CD4-positive, alpha-beta T cell treated with Interleukin-6 at 100 ng/mL for 8 hours (primary cell): ENCODE measurements at places on chromosomes 3 and 15.

DNA sequence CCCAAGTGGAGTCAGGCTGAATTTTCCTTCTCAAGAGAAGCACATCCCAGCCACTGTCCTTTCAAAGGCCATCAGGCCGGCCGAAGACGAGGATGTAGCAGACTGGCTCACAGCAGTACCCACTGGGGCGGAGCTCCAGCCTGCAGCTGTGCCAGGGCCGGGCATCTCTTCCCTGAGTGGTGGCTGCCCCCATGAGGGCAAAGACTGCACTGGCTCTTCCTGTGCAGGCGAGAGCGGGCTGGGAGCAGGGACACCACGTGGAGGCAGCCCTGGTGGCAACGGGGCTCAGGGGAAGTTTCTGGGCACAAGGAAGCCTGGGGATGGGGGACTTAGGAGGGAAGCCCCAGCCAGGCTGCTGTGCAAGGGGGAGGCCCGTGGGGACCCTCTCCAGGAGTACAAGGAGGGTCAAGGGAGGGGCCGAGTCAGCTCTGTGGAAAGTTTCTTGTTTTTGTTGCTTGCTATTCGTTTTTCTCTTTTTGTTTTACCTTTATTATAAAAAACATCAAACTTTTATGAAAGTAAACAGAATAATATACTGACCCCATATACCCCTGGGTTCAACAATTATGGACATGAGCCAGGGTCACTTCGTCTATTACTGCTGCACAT lies 66.1 kb downstream of the RPN1 start:
- no peak for DNase-seq

DNA sequence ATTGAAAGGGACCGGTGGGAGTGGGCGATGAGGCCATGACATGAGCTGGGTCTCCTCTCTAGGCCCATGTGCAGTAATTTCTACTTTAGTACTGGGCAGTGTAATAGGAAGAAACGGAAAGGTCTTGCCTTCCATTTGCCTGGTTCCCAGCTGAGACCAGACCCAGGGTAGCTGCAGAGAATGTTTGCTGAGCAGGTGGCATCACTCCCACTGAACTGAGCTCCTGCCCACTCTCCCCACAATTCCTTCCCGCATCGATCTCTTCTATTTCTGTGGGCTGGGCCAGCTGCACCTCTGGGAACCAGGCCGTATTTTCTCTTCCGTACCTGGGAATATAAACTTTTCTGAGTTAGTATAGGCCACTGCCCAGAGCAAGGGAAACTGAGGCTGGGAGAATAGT lies 15.8 kb downstream of the ESYT3 start:
- DNase-seq = no peak

DNA sequence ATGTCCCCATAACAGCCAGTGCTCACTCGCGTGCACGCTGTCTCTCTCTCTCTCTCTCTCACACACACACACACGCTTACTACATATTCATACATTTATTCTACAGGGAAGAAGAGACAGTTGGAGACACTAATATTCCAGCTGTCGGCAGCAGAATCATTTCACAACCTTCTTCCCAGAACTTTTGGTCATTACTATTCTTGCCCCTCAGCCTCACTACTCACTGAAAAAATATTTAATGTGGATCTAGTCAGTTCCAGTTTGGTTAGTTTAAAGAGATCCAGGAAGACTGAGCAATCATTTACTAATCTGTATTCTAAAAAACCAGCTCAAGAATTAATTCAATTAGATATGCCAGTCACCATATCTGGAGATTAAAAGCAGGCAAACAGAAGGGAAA lies 394.9 kb downstream of the PTPRG start:
- no peak for DNase-seq

DNA sequence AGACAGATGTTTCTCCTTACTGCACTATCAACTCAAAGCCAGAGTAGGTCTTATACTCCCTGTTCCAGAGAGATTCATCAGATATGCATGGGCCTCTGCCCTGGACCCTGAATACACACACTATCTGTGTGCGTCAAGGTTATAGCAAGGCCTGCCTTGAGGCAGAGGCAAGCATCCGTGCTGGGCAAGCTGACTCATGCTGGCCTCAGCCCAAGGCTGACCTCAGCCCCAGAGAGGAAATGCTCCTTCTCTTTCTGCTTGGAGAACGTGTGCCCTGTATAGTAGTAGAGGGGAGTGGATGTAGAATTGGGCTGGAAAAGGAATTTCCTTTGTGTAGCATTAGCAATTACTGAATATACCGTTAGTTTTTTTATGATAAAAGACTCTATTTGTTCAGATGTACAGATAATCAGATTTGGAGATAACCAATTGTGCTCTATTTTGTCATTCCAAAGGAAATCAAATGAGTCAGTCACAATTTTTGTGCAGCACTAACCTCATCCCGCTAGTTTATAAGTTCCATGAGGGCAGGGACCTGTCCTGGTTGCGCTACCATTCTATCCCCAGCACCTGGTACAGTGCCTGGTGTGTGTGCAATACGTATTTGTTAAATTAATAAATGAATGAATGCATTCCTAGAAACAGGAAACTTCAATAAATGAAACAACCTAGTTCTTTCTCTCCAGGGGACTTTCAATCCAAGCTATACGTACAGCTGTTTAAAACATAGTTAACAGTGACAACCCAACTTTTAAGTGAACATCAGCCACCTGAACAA lies 13.3 kb upstream of the PAQR9 start:
- DNase-seq = no peak

GRCh38 chr3:63228677-63229076 lies 49.4 kb upstream of the SYNPR start:
- no peak for DNase-seq

DNA sequence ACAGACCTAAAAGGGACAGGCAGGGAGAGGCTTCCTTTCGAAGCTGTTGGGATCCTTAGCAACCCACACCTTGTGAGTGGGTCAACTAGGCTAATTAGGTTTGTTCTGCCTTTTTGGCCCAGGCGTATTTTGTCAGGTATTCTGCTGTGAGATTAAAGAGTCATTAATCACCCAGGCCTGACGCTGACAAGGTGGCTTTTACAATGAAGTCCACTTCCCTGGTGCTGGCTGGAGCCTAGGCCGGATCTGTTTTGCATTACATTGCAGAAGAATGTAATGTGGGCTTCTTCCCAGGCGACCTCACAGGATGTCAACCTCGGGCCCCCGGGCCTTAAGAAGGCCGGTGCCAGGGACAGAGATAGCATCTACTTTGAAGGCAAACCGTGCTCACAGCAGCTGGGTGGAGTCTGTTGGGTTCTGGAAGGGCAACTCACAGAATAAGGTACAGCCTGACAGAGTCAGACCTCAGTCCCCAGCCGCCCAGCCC lies 76.9 kb downstream of the HES1 start:
- DNase-seq = no peak

DNA sequence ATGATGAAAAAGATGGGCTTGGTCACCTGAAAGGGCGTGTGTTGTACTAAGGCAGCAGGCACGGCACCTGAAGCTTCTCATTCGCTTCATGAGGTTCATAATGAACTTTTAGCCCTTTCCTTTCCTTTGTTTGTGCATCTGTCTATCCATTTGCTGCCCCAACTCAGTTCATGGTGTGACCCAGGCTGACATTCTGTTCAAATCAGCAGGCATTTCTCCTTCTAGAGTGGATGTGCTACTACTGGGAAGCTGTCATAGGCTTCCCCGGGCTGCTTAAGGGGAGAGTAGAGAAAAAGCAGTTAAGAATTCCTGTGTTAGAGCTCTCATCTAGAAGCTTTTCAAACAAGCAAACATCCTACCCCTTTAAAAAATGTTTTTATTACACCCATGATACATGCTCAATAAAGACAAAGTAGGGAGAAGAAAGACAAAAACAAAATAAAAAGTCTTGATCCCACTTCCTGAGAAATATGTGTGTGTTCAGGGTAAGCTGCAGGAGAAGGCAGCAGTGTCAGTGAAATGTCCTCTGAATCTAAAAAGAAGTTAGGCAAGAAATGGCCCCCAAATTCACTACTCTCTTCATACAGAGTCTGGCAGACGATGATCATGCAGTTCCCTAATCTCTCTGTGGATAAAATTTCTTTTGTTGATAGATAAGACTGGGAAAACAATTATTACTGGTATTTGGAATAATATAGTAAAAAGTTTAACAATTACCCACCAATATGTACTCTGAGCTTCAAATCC lies 136.9 kb upstream of the PFN2 start:
- DNase-seq = no peak

DNA sequence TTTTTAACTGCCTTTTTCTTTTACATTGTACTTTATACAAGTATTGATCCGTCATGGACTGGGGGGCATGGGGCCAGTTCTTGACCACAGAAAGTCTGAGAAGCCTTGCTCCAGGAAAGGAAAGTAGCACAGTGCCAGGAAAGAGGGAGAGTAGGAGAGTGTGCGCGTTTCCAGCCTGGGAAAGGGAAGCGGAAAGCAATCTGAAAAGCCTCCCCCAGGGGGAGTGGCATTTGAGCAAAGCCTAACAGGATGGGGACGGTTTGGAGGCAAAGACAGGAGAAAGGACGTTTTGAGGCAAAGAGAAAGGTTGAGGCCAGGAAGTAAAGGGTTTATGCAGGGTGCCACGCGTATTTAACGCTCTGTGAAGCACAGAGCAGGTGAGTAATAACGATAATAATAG lies 116.9 kb downstream of the RORA start:
- DNase-seq = no peak

GRCh38 chr3:177753451-177754155 lies 556.3 kb upstream of the TBL1XR1 start:
- no peak for DNase-seq

DNA sequence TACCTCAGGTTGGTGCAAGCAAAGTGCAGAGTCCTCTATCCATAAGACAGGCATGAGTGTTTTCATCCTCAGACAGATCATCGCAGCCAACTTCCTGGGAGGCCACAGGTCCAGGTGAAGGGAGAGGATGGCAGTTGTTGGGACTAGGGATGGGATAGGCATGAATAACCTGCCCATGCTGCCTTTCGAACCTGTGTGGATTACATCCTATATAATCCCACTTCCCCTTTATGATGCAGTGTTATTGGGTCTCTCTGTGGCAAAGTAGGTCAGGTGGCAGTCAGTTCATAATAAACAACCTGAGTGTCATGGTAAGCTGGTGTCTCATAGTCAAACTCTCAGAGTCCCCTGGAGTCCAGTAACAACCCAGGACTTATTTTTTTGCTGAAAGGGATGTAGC lies 40.4 kb downstream of the CCR3 start:
- no peak for DNase-seq

GRCh38 chr3:63818282-63819150 lies 583 bp upstream of the C3orf49 start:
- DNase-seq = peak; percentile 60

- DNase-seq = no peak
These were observed 100.0 kb upstream of the KBTBD8 start for GRCh38 chr3:66898155-66898554.

DNA sequence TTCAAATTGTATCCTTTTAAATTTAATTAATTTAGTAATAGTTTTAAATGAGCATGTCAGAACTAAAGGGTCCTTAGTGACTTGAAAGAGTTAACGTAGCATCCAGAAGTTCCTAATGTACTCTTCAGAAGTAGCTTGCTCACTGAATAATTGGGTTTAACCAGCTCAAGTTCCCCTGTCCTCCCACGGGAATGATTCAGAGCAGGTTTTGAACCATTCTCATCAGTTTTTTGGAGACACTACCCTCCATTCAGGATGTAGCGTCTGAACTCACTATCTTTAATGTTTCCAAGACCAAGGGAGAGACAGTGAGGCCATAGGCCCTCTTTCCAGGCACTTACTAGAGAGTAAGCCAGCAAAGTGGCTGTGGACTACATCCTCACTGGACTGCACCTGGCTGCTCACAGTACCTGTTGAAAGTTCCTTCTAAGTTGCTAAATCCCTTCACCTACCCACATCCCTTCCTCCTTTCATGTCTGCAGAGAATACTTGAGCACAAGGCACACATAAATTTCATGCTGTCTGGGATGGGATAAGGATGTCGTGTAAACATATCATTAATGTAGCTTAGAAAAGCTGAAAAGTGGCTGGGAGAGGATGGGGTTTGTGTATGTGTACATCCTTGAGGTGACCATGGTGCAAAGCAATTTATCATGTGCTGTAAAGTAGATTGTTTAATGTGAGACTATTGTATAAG lies 146.3 kb downstream of the PLCL2 start:
- no peak for DNase-seq

DNA sequence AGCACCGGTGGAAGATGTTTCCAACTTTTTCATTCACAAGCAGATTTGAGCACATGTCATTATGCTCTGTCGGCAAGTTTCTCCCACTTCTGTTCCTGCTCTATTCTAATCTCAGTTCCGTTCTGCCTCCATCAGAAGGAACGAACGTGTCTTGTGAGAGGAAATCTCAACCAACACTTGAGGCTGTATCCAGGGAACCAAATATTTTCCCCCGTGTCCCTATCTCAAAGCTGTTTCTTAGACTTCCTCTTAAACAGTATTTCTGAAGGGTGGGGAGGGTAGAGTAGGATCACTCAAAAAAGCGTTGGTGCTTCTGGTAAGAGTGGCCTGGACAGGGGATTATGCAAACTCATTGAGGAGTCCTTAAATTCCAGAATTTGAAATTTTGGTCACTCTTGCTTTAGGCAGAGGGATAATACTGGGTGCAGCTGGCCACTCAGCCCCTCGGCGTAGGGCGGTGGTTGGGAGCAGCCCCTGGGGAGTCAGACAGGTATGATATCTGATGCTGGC lies 54.9 kb downstream of the FRMD4B start:
- no peak for DNase-seq

DNA sequence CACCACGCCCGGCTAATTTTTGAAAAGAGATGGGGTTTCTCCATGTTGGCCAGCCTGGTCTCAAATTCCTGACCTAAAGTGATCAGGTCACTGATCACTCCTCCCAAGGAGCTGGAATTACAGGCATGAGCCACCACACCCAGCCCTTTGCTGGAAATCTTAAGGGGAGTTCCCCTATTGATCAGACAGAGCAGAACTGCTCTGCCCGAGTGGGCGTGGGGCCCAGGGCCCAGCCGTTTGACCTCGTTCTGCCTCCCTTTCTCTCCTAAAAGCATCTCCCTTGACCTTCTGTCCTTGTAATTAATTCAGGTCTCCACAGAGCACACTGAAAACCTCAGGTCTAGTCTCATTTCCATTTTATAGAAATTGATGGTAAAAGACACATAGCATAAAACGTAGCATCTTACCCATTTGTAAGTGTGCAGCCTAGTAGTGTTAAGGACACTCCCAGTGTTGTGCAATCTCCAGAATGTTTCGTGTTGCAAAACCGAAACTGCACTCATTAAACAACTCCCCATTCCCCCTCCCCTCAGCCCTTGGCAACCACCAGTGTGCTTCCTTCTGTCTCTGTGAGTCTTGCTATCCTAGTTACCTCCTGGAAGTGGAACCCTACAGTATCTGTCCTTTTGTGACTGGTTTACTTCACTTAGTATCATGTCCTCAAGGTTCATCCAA lies 89.3 kb downstream of the SLCO3A1 start:
- peak; percentile 42 for DNase-seq

- no peak for DNase-seq
These were observed 378.7 kb downstream of the MCTP2 start for GRCh38 chr15:94610069-94610468.

GRCh38 chr3:33196538-33196937 lies 22.1 kb downstream of the SUSD5 start:
- DNase-seq = no peak
